ENCODE measurements at places on chromosomes 2 and 18.

- DNase-seq: no peak
These were observed 110.3 kb upstream of the RBMS1 start for GRCh38 chr2:160603771-160604510.

GRCh38 chr18:4405965-4406364 is 49.1 kb downstream of the DLGAP1 start:
- DNase-seq: no peak

- no peak for DNase-seq
These were observed 234.4 kb upstream of the RGPD4 start for GRCh38 chr2:107592280-107592624.

GRCh38 chr2:185274718-185275484 is 463.7 kb upstream of the FSIP2 start:
- DNase-seq: no peak

DNA sequence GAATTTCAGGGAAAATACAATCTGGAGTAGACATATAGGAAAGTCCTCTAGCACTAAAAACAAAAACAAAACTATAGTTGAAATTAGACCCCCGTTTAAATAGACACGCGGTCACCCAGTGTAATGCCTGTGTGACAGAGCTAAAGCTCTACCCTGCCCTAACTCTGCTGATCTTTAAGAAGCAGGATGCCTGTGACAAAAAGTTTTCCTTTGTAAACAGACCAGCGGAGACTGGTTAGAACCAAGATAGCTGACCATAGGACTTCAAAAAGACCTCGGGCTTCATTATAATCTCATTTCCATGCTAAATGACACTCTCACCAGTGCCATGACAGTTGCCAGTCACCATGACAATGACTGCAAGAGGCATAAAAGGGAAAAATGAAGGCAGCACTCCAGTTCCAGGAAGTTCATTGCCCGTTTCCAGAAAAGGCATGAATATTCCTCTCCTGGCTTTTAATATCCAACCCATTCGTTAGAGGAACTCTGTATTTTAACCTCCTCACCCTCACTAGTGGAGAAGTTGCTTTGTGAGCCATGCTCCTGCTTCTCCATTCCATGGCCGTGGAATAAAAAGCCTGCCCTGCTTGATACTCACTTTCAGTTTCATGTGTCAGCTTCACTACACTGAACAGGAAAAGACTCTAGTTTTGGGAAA is 157.2 kb upstream of the COPS8 start:
- no peak for DNase-seq

DNA sequence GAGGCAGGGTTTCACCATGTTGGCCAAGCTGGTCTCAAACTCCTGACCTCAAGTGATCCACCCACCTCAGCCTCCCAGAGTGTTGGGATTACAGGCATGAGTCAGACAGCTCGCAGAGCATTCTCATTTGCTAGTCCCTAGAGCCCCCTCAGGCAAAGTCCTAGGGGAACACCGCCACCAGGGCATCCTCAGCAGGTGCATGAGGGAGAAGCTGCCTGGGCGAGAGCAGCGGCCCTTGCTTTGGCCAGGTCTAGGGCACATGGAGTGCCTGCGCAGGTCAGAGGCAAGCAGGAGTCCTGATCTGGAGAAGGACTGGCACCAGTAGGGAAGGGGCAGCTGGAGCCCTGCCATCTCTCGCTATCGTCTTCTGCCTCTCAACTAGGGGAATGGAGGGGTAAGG is 32.4 kb downstream of the NGEF start:
- no peak for DNase-seq

DNA sequence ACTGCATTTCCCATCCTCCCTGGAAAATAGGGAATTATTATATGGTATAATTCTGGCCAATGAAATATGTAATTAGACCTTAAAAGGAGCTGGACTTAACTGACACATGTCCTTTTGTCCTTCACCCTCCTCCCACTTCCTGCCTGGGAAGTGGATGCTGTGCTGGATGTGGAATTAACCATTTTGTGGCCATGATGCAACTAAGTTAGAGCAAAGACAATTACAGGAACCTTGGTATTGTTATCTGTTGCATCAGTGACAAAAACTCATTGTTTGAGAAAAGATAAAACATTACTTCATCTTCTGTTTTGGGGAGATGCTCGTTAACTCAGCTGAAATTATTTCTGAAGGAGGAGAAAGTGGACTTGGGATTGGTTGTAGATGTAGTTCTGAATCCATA is 227.7 kb upstream of the BOD1L2 start:
- no peak for DNase-seq

GRCh38 chr2:147525819-147526489 is 318.9 kb upstream of the ACVR2A start:
- no peak for DNase-seq

- no peak for DNase-seq
These were observed 30.2 kb downstream of the NRP2 start for GRCh38 chr2:205712508-205712907.

GRCh38 chr18:49949951-49950395 is 136.6 kb upstream of the ACAA2 start:
- no peak for DNase-seq

- no peak for DNase-seq
These were observed 11.1 kb upstream of the GORASP2 start for GRCh38 chr2:170917957-170918356.
